Right atrium auricular region (tissue), 2 donors: ENCODE measurements at places on chromosomes 1 and 21. TPM values are rescaled to one million over a fixed set of nuclear protein-coding genes. Genes with fewer than 3 reads are reported as not detected.

The TSPAN1 gene
- total RNA-seq: 2.0 TPM

The CTBS gene
- 7.5 TPM for total RNA-seq

The ZFP69B gene
- total RNA-seq: 0.52 TPM

The ERICH3 gene
- total RNA-seq: not detected

The PGBD5 gene
- total RNA-seq: 13.2 TPM

The LHX8 gene
- total RNA-seq: not detected

The PADI2 gene
- total RNA-seq: 0.52 TPM

The SPRR1B gene
- total RNA-seq: not detected

GRCh38 chr1:58931756-58932155 lies 147.9 kb upstream of the JUN start:
- no peak overlapping the region for H3K4me3 ChIP-seq
- no peak overlapping the region for H3K27ac ChIP-seq
- H3K4me1 ChIP-seq: no peaks in the 10 kb centered on the region
- no peaks in the 10 kb centered on the region for H3K36me3 ChIP-seq
- H3K27me3 ChIP-seq: no peaks in the 10 kb centered on the region

- DNase-seq: no peak
- H3K27ac ChIP-seq: no peak overlapping the region
- no peaks in the 10 kb centered on the region for H3K4me1 ChIP-seq
- H3K36me3 ChIP-seq: no peaks in the 10 kb centered on the region
These were observed 30.2 kb upstream of the SLAMF1 start for GRCh38 chr1:160676869-160677597.

DNA sequence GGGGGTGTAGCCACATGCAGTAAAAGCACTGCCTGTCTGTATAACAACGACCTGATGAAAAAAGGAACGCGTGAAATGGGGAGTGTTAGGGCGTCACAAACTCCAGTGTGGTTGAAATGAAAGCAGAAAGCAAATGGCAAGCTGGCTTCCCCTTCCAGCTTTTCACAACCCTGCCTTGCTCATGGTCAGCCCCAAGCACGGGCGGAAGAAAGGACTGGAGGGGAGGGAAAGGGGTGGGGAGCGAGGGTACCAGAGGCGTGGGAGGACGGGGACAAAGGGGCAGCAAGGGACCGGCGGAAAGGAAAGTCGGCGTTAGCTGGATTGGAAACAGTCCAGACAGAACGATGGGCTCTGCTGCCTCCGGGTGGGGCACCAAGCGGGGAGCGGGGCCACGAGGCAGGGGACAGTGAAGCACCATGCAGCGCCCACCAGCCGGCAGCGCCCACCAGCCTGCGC lies 9.6 kb downstream of the VPS26C start:
- H3K27me3 ChIP-seq: no peaks in the 10 kb centered on the region
- H3K36me3 ChIP-seq: no peaks in the 10 kb centered on the region
- no peak for DNase-seq
- H3K4me1 ChIP-seq: no peaks in the 10 kb centered on the region
- H3K4me3 ChIP-seq: peak overlapping the region; percentile 61
- peak overlapping the region; percentile 81 for H3K27ac ChIP-seq

GRCh38 chr1:4652631-4653327 lies 1.6 kb upstream of the AJAP1 start:
- H3K4me1 ChIP-seq: peaks cover 24% of the 10 kb centered on the region
- peaks cover 19% of the 10 kb centered on the region for H3K27me3 ChIP-seq
- no peak overlapping the region for H3K4me3 ChIP-seq
- no peak for DNase-seq
- no peaks in the 10 kb centered on the region for H3K36me3 ChIP-seq

DNA sequence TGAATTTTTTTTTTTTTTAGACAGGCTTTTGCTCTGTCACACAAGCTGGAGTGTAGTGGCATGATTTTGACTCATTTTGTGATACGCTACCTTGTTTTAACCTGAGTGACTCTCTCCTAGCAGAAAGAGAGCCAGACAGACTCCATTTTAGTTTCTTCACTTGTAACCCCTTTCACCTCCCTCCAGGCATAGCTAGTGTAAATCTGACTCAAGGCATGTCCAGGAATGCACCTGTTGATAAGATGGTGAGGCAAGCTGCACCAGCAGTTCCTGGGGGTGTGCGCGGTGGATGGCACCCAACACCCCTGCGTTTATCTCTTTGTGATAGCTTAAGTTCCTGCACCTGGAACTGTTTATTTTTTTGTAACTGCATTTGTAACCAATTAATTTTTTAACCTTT lies 4.7 kb upstream of the PHACTR4 start:
- H3K27me3 ChIP-seq: no peaks in the 10 kb centered on the region
- no peak overlapping the region for H3K4me3 ChIP-seq
- no peak overlapping the region for H3K27ac ChIP-seq
- no peak for DNase-seq
- no peaks in the 10 kb centered on the region for H3K36me3 ChIP-seq

DNA sequence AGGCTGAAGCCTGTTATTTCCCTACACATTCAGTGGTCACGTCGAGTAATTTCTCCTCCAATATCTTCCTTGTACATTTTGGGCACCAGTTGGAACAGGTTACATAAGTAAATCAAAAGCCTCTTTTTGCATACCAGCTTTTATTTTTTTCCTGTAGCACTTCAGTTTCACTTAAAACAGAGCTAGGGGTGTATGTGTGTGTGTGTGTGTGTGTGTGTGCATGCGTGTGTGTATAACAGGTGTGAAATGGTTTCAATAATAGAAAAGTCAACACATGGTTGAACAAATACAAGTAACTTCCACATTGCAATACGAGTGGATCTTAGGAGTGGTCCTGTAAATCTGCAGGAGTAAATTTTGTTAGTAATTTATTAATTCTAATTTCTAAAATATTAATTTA lies 3.0 kb upstream of the MAN1A2 start:
- no peaks in the 10 kb centered on the region for H3K27me3 ChIP-seq
- no peaks in the 10 kb centered on the region for H3K36me3 ChIP-seq
- no peak overlapping the region for H3K4me3 ChIP-seq
- no peak for DNase-seq
- no peak overlapping the region for H3K27ac ChIP-seq
- no peaks in the 10 kb centered on the region for H3K4me1 ChIP-seq

- no peaks in the 10 kb centered on the region for H3K27me3 ChIP-seq
- H3K36me3 ChIP-seq: no peaks in the 10 kb centered on the region
- no peak for DNase-seq
- H3K4me3 ChIP-seq: no peak overlapping the region
- no peaks in the 10 kb centered on the region for H3K4me1 ChIP-seq
These were observed 24.8 kb downstream of the SLC2A1 start for GRCh38 chr1:42933610-42934491.

DNA sequence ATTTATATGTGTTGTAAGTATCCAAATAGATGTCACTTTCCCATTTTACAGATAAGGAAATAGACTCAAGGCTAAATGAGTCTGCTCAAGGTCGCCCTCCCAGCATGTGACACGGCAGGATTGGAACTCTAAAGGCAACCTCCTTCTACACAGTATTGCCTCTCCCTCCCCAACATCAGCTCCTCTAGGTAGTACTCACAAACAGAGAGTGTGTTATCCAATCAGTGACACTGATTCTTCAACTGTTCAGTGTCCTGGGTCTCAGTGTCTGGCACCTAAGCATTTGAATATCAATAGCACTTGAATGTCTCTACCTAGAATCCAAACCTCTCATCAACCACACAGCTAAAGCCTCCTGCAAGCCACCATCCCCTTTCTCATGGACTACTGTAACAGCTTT lies 87.1 kb downstream of the DAB1 start:
- no peaks in the 10 kb centered on the region for H3K36me3 ChIP-seq
- no peaks in the 10 kb centered on the region for H3K4me1 ChIP-seq
- no peak overlapping the region for H3K4me3 ChIP-seq
- no peak overlapping the region for H3K27ac ChIP-seq

DNA sequence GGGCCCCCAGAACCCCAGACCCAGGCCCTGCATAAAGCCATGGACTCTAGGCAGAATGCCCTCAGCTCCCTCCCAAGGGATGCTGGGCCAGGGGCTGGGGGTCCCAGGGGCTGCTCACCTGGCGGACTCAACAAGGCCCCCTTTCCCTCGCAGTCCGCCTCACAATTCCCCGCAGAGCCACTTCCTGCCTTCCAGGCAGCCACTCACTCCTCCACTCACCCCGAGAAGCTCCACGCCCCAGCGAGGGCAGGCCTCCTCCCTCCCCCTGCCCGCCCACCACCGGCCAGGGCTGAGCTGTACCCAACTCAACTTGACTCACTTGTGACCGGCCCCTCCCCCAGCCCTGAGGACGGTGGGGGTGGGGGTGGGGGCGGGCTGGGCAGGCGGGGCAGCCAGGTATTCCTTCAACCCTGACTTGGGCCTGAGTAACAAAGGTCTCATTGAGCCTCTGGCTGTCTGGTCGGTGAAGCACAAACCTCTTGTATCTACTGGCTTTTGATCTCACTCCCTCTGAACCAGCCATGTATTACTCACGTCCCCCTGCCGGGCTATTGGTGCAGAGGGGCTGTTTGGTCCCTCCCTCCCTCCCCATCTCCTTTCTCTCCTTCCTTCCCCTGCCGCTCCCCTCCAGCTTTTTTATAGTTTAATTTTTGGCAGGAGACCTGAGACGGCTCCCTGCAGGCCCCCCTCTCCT lies 5.9 kb downstream of the BLACAT1 start:
- DNase-seq: no peak
- no peak overlapping the region for H3K27ac ChIP-seq
- H3K36me3 ChIP-seq: no peaks in the 10 kb centered on the region
- H3K4me1 ChIP-seq: no peaks in the 10 kb centered on the region

DNA sequence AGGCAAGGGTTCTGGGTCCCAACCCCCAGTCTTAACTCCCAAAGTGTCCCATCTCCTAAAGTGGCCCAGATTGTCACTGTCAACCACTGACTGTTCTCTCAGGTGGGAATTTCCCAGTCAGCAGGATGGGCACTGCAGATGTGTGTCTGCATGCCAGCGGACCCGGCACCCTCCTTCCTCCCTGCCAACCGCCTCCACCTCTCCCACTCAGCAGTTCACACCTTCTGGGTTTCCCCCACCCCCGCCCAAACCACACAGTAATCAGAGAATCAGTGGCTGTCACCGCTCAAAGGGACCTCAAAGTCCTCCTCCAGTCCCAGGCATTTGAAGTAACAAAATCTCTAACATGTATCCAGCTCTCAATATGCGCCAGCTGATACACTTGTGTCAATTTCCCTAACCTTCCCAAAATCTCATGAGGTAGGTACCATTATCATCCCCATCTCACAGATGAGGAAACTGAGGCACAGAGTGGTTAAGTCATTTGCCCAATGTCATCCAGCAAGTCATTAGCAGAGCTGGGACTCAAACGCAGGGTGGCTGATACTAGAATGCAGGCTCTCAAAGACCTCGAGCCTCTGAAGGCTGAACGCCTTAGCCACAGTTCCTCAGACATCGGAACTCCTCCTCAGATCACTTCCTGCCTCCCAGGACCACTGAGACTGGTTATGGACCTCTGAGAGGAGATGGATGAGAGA lies 4.8 kb downstream of the RUNX3 start:
- H3K36me3 ChIP-seq: no peaks in the 10 kb centered on the region
- H3K4me1 ChIP-seq: peaks cover 16% of the 10 kb centered on the region
- H3K4me3 ChIP-seq: no peak overlapping the region

DNA sequence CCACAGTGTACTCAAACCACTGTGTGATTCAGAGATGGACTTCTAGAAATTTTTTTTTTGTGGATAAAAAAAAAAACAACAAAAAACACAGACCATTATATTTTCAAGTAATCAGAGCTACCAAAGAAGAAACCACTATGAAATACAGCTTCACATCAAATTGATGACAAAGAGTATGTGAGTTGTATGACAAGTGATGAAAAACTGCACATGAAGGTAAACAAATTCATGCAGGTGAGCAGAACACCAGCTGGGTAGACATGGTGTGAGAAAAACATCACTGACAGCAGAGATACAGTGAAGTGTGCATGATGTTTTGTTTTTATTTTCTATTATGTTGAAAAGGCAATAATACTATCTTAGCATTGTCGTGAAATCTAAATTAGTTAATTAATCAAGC lies 8.0 kb upstream of the PTPRC start:
- no peak overlapping the region for H3K4me3 ChIP-seq
- no peaks in the 10 kb centered on the region for H3K4me1 ChIP-seq
- no peak for DNase-seq
- H3K27me3 ChIP-seq: no peaks in the 10 kb centered on the region
- no peaks in the 10 kb centered on the region for H3K36me3 ChIP-seq

- H3K4me1 ChIP-seq: peaks cover 10% of the 10 kb centered on the region
- no peak overlapping the region for H3K4me3 ChIP-seq
- H3K27me3 ChIP-seq: no peaks in the 10 kb centered on the region
- no peaks in the 10 kb centered on the region for H3K36me3 ChIP-seq
- no peak overlapping the region for H3K27ac ChIP-seq
These were observed 5.1 kb upstream of the CLEC20A start for GRCh38 chr1:178501705-178502329.

- no peak overlapping the region for H3K4me3 ChIP-seq
- no peaks in the 10 kb centered on the region for H3K27me3 ChIP-seq
- no peaks in the 10 kb centered on the region for H3K4me1 ChIP-seq
- H3K27ac ChIP-seq: no peak overlapping the region
- H3K36me3 ChIP-seq: no peaks in the 10 kb centered on the region
- DNase-seq: no peak
These were observed 5.4 kb upstream of the SUMO3 start for GRCh38 chr21:44823179-44823660.

GRCh38 chr1:203306965-203307541 lies 1.7 kb downstream of the BTG2 start:
- DNase-seq: no peak
- peak overlapping the region; percentile 100 for H3K27ac ChIP-seq
- H3K4me1 ChIP-seq: no peaks in the 10 kb centered on the region
- peak overlapping the region; percentile 95 for H3K4me3 ChIP-seq
- no peaks in the 10 kb centered on the region for H3K27me3 ChIP-seq
- H3K36me3 ChIP-seq: peaks cover 44% of the 10 kb centered on the region

DNA sequence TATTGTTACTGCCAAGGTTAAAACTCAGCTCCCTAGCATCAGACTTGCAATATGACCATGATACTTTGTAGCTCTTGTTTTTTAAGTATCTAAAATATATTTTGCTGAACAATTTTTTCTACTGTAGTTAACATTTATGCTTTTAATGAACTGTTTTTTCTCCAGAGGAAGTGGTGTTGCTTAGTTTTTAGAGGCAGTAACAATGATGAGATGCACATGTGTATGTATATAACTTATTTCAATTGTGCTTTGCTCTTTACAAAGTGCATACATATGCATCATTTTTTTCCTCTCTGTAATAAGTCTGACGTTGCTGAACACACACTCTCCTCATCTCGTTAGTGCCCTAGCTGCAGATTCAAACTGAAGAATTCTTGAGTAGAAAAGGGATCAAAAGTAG lies 418.8 kb downstream of the ZP4 start:
- no peaks in the 10 kb centered on the region for H3K4me1 ChIP-seq
- H3K27me3 ChIP-seq: no peaks in the 10 kb centered on the region
- H3K36me3 ChIP-seq: peaks cover 38% of the 10 kb centered on the region
- no peak overlapping the region for H3K27ac ChIP-seq
- no peak overlapping the region for H3K4me3 ChIP-seq
- no peak for DNase-seq
